ENCODE measurements at places on chromosomes 12 and 14. TPM values are rescaled to one million over a fixed set of nuclear protein-coding genes. Genes with fewer than 3 reads are reported as not detected.
A peak's percentile ranks its signal among the peaks of the same experiment; 100 is the strongest.

Gene FBXW8
- 13.2 TPM for total RNA-seq

Gene INHBC
- not detected for total RNA-seq

Gene OAS3
- 22.3 TPM for total RNA-seq

Gene CCND2
- total RNA-seq, result 130 TPM

Gene SYNDIG1L
- 0.22 TPM for total RNA-seq

Gene GRIP1
- 6.6 TPM for total RNA-seq

- no peak for DNase-seq
Measured at GRCh38 chr12:68939505-68939904, 6.5 kb upstream of the CPM start.

- no peak for DNase-seq
Measured at GRCh38 chr12:113432986-113433385, 10.8 kb downstream of the SDSL start.

DNA sequence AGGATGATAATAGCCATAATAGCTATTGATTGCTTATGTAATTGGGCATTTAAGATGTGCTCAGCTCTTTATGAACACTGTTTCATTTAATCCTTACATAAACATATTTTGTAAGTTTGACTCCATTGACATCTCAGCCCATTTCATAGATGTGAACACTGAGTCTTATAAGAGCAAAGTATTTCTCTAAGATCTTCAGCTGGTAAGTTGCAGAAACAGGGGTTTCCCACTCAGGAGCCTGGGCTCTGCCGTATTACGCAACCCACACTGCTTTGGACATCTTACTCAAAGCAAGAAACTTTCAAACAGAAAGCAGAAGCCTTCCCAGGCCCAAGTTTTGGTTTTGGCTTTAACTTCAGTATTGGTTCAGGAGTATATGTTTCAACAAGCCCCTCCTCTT is 705.1 kb downstream of the MED13L start:
- no peak for DNase-seq

DNA sequence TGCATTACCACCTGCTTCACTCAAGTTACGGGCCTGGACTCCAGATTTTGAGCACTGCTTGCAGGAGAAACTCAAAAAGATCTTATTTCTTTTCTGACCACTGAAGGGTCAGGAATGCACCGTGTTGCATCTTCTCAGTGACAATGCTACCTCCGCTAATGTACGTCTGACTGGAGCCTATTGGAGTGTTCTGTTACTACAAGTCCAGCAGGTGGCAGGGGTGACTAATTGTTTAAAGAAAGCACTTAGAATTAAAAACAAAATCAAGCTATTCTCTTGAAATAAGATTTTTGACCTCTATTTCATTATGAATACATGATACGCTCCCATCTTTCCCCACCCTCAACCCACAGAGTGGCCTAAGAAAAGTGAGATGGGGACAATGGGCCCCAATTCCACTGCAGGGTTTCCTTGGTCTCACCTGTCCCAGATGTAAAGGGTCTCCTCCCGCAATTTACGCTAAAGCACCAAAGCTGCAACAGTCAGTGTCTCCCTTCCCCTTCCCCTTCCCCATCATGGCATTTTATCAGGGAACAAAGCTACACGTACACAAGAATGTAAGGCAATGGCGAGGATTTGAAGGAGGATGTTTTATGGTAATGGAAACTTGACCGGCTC is 2.2 kb downstream of the TBPL2 start:
- DNase-seq, result peak; percentile 46

DNA sequence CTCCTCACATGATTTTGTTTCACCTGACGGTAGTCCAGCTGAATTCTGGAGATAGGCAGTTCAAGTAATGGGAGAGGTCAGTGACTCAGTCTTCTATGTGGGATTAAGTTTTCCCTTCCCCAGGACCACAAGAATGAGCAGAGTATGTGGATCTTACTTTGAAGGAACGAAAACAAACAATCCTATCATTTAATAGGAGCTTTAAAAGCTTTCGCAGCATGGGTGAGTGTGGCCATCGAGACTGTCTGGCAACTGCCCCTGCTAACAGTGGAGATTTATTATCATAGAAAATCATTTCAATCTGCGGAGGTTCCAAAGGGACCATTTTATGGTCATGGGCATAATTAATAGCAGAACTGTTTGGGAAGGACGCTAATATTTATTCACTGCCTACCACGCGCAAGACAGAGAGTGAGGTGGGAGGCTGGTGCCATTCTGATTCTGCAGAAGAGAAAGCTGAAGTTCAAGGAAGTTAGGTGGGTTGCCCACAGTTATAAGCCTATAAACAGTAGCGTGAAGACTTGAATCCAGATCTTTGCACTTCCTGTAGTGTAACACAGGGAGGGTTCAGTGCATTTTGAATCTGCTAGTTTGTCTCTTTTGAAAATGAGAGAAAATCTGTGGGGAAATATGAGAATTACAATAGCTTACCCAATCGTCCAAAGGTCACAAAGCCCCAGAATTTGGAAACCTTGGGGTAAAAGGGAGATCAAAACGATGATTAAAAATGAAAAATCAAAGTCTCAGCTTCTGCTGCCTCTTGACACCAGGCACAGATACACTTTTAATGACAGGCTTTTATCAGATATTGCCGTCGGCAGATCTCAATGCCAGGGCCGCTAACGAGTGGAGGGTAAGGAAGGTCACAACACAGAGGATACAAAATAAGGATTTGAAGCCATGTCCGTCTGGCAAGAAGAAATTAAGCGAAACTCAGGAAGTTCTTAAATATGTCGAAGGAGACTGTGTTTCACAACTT is 209.6 kb downstream of the CRADD start:
- DNase-seq, result no peak

- no peak for DNase-seq
Measured at GRCh38 chr14:95522556-95522955, 6.1 kb upstream of the SYNE3 start.

- no peak for DNase-seq
Measured at GRCh38 chr12:6198051-6198450, 2.1 kb upstream of the CD9 start.

DNA sequence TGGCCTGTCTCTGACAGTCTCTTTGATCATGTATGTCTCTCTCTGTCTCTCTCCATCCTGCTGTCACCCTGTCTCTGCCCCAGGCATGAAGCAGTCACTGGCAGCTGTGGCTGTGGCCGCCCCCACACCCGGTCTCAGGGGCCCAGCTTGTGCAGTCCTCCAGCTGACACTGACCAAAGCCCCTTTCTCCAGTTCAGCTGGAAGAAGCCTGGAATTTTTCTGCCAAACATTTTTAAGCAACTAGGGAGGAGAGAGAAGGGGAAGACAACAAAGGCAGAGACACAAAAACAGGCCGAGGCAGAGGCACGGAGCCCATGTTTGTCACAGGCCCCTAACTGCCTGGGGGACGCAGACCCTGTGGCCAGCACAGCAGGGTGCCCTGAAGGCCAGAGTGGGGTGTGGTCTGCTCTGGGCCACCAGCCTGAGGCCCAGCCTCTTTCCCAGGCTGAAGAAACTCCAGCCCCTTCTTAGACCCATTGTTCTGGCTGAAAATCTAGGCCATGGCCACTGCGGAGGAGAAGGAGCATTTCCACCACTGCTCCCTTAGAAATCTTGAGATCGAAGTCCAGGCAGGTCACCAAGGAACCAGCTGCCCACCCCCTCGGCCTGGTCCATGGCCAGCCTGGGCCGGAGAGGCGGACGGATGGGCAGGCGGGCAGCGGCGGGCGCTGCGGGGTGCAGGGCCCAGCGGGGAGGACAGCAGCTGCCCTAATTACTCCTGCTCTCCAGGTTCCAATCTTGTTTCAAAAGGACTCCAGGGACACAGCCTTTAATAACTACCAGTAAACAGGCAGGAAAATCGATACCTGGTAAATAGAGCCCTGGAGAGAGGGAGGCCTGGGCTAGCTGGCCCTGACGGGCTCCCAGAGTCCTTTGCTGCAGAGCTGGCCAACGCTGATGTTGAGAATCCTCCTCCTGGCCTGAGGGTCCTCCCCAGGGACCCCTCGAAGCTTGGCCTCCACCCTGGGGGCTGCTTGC is 14.9 kb downstream of the DTX1 start:
- no peak for DNase-seq

GRCh38 chr12:1836854-1837421 is 16.6 kb downstream of the LRTM2 start:
- no peak for DNase-seq

GRCh38 chr12:57461276-57461916 is 1.8 kb downstream of the GLI1 start:
- DNase-seq, result peak; percentile 76
